GM23338 (cell line): ENCODE measurements at places on chromosomes 2 and 18. TPM values are rescaled to one million over a fixed set of nuclear protein-coding genes. Genes with fewer than 3 reads are reported as not detected.

The MYL12A gene
- 206 and 244 TPM in 2 replicates for total RNA-seq

The MERTK gene
- total RNA-seq, result 8.7 and 9.0 TPM in 2 replicates

The MTERF4 gene
- total RNA-seq, result 58.0 and 63.6 TPM in 2 replicates

The CFAP221 gene
- 0.23 and 0.42 TPM in 2 replicates for total RNA-seq

DNA sequence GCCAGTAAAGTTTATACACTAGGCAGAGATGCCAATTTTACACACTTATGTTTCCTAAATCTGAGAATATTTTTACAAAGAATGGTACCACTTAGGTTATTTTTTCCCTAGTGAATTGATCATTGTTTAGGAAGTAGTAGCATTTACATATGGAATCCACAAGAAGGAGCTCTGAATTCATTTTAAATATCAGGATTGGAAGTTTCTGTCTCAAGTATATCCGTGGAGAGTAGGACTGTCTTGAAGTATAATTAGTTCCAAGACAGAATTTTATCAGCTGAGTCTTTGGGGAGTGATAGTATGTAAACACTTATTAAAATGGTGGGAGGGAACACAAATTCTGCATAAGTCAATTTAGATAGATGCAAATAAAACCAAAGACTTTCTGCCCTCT, 82.3 kb upstream of the FAM98A start:
- H3K27me3 ChIP-seq, result no peaks in the 10 kb centered on the region
- H3K4me3 ChIP-seq, result no peak overlapping the region
- DNase-seq, result peak; percentile 32
- H3K4me1 ChIP-seq, result peaks cover 29% of the 10 kb centered on the region
- no peaks in the 10 kb centered on the region for H3K36me3 ChIP-seq
- no peak overlapping the region for H3K27ac ChIP-seq

DNA sequence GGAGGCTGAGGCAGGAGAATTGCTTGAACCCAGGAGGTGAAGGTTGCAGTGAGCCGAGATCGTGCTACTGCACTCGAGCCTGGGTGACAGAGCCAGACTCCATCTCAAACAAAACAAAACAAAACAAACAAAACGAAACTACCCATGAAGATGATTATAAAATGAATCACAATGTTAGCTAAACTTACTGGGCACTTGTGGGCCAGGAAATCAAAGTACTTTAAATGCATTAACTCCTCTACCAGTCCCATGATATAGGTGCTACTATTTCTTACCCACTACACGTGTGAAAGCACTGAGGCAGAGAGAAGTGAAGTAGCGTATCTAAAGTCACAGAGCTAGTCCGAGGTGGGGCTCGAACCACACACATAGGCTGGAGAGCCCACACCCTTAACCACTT, 53.6 kb downstream of the POLE4 start:
- no peaks in the 10 kb centered on the region for H3K36me3 ChIP-seq
- H3K4me3 ChIP-seq, result no peak overlapping the region
- no peak for DNase-seq
- H3K27me3 ChIP-seq, result no peaks in the 10 kb centered on the region

DNA sequence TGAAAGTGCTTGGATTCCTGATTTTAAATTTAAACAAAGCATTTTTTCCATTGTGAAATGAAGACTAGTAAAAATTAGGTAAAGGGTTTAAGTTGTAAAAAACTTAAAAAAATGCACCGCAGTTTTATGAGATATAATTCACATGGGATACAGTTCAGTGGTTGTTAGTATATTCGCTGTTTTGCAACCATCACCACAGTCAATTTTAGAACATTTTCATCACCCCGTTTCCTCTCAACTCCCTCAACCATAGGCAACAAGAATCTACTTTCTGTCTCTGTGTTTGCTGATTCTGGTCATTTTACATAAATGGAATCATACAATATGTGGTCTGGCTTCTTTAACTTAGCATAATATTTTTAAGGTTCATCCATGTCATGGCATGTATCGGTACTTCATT, 4.0 kb downstream of the DGKD start:
- H3K4me1 ChIP-seq, result peaks cover 5% of the 10 kb centered on the region; the same call in 1 of the 2 replicates
- H3K27ac ChIP-seq, result no peak overlapping the region
- no peak for DNase-seq

DNA sequence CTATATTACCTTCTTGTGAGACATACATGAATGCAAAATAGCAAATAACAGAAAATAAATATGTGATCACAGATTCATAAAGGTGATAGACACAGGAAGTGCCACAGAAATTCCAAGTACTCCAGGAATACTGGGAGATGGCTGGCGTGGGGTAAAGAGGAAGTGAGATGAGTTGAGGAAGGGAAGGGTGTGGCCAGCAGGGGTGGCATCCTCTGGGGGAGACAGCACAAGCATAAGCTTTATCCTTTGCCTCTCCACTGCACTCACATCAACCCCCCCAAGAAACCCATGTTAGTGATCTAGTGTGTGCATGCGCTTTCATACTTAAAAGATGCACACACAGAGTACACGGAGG, 94.8 kb upstream of the B3GNT7 start:
- no peaks in the 10 kb centered on the region for H3K27me3 ChIP-seq
- DNase-seq, result no peak
- H3K4me3 ChIP-seq, result no peak overlapping the region
- H3K36me3 ChIP-seq, result no peaks in the 10 kb centered on the region
- no peaks in the 10 kb centered on the region; the same call in 1 of the 2 replicates for H3K4me1 ChIP-seq

DNA sequence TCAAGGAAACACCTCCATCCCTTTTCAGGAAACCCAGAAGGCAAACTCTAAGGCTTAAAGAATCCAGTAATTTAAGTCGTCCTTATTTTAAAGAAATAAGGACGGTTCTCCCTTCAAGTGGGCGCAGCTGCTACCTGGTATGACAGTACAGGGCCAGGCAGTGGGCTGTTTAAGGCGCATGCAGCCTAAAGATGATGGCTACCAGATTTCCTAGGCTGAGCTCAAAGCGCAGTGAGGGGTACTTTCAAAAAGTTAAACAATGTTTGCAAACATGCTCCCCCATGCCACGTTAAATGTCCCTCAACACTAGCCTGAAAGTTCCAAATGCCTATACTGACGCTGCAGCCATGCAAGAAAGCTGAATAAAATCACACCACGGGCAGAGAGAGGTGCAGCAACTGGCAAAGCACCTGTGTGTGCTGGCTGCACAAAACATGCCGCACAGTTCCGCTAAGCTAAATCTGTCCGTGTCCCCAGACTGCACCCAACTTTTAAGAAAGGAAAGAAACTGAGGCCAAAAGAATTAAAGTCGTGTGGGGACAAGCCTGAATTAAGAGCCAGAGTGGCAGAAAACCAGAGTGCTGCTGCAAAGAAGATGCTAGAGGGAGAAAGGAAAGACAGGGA, 583 bp downstream of the HIBCH start:
- peak overlapping the region; percentile 90 for H3K27ac ChIP-seq
- peaks cover 8% of the 10 kb centered on the region for H3K4me1 ChIP-seq
- peak; percentile 27 for DNase-seq
- peak overlapping the region; percentile 93 for H3K4me3 ChIP-seq
- H3K36me3 ChIP-seq, result no peaks in the 10 kb centered on the region
- H3K27me3 ChIP-seq, result no peaks in the 10 kb centered on the region

The DES gene
- 2.0 and 6.1 TPM in 2 replicates for total RNA-seq

DNA sequence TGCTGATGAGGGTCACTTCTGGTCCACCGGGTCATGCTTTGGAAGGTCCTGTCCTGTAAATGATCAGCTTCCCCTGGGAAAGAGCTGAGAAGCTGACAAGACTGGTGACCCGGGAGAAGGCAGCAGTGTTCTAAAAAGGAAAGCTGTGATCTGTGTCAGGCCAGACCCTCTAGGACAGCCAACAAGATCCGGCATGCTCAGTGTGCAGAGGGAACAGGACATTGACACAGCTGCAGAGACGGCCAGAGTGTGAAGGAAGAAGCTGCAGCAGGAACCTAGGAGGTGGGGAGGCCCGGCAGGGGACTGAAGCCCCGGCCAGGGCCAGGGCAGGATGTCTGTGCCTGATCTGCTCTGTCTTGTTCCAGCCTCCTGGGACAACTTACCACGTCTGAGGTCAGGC, 372.7 kb upstream of the ID2 start:
- H3K4me1 ChIP-seq, result 0 out of 2 replicates have a peak, but pooled peaks cover 3% of the 10 kb centered on the region
- no peak overlapping the region for H3K4me3 ChIP-seq
- DNase-seq, result no peak
- no peaks in the 10 kb centered on the region for H3K36me3 ChIP-seq

The MC4R gene
- total RNA-seq, result not detected in 2 replicates

The SLC11A1 gene
- total RNA-seq, result 0.89 TPM in 1 of 2 replicates, not detected in the other

DNA sequence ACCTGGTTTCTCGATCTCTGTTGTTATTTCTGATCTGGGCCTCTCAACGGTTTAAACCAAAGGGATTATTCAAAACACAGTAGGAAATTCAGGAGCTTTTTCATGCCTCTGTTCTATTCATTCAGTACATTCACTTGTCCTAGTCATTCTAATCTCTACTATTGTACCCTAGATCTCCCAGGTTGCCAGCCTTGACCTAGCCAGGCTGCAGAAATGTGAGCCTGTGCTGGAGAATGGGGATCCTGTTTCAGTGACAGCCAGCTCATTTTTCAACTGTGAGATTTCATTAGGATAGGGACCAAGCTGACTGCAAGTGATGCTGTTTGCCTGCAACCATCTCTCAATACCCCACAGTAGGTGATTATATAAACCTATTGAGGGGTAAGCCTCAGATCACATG, 186.2 kb downstream of the CMPK2 start:
- no peak overlapping the region for H3K4me3 ChIP-seq
- peaks cover 27% of the 10 kb centered on the region for H3K4me1 ChIP-seq
- peak; percentile 26 for DNase-seq
- no peaks in the 10 kb centered on the region for H3K36me3 ChIP-seq
- no peak overlapping the region for H3K27ac ChIP-seq
- no peaks in the 10 kb centered on the region for H3K27me3 ChIP-seq

The SLC23A3 gene
- total RNA-seq, result 0.73 TPM in 1 of 2 replicates, not detected in the other

- no peak for DNase-seq
- no peaks in the 10 kb centered on the region for H3K36me3 ChIP-seq
- H3K4me1 ChIP-seq, result no peaks in the 10 kb centered on the region
- no peak overlapping the region for H3K4me3 ChIP-seq
Measured at GRCh38 chr2:30661173-30662107, 145.8 kb downstream of the CAPN13 start.

The MDH1B gene
- 0.89 and 1.7 TPM in 2 replicates for total RNA-seq

DNA sequence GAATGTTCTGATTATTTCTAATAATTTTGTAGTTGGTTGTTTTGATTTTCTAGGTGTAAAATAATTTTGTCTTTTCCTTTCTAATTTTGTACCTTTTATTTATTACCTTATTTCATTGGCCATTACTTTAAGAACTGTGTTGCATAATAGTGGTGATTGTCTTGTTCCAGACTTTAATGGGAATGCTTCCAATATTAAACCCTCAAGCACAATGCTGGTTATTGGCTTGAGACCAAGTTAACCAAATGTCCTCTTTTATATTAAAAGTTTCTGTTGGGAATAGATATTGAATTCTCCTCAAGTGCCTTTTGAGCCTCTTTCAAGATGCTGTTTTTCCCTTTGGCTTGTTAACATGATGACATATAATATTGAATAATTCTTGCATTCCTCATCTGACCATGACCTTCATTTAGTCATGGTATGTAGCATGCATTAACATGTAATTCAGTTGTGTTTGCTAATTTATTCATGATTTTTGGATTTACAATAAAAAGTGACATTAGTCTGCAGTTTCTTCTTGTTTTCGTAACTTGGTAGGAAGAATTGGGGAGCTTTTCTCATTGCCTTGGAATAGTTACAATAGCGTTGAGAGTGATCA, 141.7 kb downstream of the DIS3L2 start:
- H3K36me3 ChIP-seq, result no peaks in the 10 kb centered on the region
- H3K4me1 ChIP-seq, result peaks cover 7% of the 10 kb centered on the region
- H3K4me3 ChIP-seq, result no peak overlapping the region
- no peaks in the 10 kb centered on the region for H3K27me3 ChIP-seq
- DNase-seq, result no peak
- no peak overlapping the region for H3K27ac ChIP-seq

DNA sequence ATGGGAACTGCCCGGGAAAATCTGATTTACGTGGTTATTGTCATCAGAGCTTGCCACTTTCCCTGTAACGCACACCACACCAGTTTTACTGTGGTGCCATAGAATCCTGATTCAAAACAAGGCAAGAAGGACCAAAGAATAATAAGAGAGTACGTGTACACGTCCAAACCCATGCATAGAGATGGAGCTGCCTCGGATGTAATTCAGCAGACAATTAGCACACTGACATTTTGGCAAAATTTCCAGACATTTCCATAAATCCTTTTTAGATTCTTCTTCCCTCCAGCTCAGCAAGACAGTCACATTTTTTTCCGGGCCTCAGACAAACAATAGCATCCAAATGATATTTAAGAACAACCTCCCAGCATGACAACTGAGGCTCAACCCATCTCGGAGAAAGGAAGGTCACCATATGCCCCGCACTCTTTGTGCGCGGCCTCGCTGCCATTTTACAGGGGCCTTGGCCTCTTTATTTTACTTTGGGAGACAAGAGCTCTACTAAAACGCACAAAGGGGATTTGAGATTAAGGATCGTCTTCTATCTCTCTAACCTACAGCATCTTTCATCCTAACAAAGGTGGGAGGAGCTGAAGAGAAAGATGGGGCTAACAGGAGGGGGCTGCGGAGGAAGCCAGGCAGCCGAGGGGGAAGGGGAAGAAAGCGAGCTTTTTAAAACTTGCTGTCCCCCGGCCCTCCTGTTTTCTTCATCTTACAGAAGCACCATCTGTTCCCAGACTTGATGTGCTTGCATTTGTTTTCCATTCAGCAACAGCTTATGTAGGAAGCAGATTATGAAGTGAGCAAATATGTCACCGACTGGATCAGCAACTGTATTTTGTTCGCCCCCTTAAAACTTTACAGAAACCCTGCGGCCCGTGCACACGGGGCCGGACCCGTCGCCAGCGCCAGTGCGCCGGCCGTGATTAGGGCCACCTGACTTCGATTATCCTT, 61.0 kb downstream of the CDCA7 start:
- no peaks in the 10 kb centered on the region for H3K27me3 ChIP-seq
- no peak overlapping the region for H3K4me3 ChIP-seq
- peaks cover 17% of the 10 kb centered on the region for H3K4me1 ChIP-seq
- peak; percentile 46 for DNase-seq
- no peaks in the 10 kb centered on the region for H3K36me3 ChIP-seq
- no peak overlapping the region for H3K27ac ChIP-seq

- no peak for DNase-seq
- H3K27ac ChIP-seq, result no peak overlapping the region
- H3K36me3 ChIP-seq, result no peaks in the 10 kb centered on the region
- H3K4me3 ChIP-seq, result no peak overlapping the region
Measured at GRCh38 chr2:105655244-105655643, 89.5 kb upstream of the NCK2 start.

DNA sequence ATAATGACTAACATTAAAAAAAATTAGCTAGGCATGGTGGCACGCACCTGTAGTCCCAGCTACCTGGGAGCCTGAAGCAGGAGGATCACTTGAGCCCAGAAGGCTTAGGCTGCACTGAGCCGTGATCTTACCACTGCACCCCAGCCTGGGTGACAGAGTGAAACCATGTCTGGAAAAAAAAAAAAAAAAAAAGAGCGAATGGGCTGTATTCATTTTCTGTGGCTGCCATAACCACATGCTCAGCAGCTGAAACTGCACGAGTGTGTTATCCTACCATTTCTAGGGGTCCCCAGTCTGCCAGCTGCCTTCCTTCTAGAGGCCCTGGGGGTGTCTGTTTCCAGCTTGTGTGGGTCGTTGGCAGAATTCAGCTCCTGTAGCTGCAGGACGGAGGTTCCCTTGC, 247.8 kb downstream of the EIPR1 start:
- H3K4me3 ChIP-seq, result no peak overlapping the region
- DNase-seq, result no peak
- no peaks in the 10 kb centered on the region for H3K36me3 ChIP-seq
- H3K27ac ChIP-seq, result no peak overlapping the region

The CNOT11 gene
- 59.1 and 74.2 TPM in 2 replicates for total RNA-seq
